ENCODE measurements at places on chromosomes 2 and 18.

DNA sequence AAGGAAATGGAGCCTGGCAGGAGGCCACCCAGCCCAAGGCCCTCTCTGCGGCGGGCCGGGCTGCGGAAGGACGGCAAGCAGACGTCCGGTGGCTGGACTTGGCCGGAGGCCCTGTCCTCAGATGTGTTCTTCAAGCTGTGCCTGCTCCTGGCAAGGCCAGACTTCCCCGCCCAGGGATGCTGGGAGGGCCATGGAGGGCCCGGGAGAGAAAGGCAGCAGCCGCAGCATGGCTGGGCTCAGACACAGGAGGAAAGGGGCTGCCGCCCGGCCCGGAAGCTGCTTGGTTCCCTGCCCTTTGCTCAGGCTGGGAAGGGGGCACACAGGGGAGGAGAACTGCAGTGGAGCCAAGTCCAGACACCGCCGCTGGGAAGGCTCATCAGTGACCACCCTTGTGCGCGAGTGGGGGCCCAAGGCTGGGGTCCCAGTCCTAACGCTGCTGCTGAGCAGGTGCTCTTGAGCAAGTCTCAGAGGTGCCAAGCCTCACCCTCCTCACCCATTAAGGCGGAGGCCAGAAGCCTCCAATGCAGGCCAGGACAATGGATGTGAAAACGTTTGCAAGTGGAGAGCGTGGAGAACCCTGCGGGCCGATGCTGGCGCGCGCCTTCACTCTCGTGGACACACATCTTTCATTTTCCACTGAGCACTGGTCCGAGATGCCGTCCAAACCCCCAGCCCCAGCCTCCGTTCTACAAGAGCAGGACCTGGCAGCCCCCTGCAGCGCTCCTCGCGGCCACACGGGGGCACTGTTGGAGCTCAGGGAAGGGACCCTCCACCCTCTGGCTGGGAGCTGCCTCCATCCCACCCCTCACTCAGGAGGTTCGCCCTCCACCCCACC lies 7.9 kb downstream of the CROCC2 start:
- peak; percentile 93 for DNase-seq

DNA sequence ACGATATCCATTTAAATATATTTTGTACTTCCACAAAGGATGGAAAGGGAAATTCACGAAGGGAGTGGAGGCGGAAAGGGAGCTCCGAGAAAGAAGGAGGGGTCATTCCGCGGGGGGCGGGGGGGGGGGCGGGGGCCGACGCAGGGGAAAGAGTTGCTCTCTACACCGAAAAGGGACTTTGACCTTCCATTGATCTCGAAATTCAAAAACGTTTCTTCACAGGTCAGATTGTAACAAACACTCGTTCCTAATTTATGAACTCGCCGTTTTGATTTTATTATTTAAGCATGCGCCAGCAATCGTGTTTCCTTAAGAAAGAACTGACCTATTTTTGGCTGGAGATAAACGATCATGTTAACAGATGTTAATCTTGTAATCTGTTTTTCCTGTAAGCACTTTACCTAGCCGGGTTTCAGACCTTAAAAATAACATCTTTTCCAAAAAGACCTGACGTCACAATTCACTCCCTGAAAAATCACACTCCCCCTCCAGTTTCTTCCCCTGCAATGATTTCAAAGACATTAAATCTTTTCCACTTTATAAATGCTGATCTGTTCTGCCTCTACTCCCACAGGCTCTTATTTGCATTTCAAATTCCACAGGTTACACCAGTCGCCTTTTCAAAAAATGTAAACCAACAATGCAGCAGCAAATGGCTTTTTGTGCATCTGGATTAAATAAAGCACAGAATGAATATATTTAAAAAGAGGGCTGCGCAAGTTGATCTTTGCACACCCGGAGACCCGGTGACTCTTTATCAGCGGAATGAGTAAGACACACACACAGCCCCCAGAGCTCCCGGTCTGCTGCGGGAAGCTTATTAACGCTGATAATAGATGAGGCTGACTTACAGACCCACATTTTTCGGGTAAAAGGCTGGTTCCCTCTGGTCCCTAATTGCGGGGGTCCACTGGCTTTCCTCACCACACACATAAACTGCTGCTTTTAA lies 1.6 kb downstream of the ZNF516 start:
- DNase-seq, result no peak

- DNase-seq, result no peak
Measured at GRCh38 chr18:13553449-13553848, 172.9 kb downstream of the FAM210A start.

DNA sequence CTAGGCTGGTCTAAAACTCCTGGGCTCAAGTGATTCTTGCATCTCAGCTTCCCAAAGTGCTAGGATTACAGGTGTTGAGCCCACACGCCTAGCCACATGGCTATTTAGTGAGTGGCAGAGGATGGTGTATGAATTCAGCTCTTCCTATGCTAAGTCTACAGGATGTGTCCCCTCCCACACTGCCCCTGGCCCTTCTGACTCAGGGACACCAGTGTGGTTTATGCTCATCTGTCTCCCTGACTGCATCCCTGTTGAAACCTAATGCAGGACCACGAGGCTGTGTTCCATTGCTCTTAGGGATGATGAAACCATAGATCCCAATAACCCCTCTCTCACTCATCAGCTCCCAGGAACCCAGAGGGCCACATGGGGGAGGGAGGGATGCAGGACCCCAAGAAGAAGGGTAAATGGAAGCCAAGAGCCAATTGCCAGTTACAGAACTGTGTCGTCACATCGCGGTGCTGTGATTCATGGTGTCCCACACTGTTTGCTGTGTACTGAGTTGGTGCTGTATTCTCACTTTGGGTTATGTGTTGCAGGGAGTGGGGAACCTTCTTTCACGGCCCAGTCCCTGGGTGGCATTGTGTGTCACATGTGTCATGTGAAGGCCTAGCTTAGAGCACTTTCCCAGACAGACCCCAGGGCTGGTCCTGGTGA lies 102.9 kb upstream of the HAAO start:
- DNase-seq, result no peak
